Activated CD4-positive, alpha-beta T cell treated with anti-CD3 and anti-CD28 coated beads for 36 hours (primary cell): ENCODE measurements at places on chromosomes 3 and 15. TPM values are rescaled to one million over a fixed set of nuclear protein-coding genes. Genes with fewer than 3 reads are reported as not detected.

GRCh38 chr15:72196409-72197040 lies 1.1 kb downstream of the GRAMD2A start:
- H3K27me3 ChIP-seq, result peaks cover 12% of the 10 kb centered on the region
- H3K36me3 ChIP-seq, result peaks cover 34% of the 10 kb centered on the region
- H3K4me1 ChIP-seq, result peaks cover 13% of the 10 kb centered on the region
- no peak overlapping the region for H3K27ac ChIP-seq

DNA sequence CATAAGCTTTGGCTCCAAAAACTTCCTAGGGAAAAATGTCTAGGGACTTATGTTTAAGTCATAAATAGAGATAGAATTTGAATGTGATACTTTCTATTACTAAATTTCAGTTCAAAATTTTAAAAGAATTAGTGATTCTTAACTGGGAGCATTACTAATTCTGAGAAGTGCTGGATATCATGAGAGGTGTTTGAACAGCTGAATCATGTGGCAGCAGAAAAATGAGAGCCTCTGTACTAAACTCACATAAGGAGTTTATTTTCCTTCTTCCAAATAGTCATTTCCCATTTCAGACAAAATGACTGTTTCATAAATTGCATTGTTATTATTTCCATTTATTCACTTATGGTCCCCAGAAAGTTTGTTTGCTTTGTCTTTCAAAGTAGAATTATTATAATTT lies 62.7 kb downstream of the SLMAP start:
- H3K27me3 ChIP-seq, result no peaks in the 10 kb centered on the region
- no peak overlapping the region for H3K4me3 ChIP-seq
- no peak overlapping the region for H3K27ac ChIP-seq
- H3K4me1 ChIP-seq, result peaks cover 43% of the 10 kb centered on the region
- DNase-seq, result no peak

DNA sequence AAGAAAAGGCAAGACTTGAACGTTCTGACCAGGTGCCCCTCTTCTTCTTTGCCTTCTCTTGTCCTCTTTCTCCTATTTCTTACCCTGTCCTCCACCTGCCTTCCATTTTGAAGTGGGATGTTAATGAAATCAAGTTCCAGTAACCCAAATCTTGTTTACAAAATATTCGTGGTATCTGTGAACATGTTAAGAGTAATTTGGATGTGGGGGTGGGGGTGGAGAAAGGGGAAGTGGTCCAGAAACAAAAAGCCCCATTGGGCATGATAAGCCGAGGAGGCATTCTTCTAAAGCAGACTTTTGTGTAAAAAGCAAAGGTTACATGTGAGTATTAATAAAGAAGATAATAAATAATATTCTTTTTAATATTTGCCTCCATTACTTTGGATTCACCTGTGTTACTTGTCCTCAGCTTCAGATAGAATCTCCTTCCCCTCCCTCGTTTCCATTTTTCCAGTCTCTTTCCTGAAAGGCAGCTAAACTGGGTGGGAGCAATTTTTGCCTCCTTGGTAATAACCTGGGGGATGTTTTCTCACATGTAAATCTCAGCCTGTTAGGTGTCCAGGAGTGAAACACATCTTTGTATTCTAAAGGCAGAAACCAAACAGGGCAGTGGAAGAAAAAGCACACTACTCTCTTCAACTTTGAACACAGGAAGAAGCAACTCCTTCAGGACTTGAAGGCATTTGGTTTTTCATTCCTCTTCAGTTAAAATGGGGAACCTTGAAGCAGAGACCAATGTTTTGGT lies 3.2 kb downstream of the CHST2 start:
- H3K36me3 ChIP-seq, result peaks cover 2% of the 10 kb centered on the region
- H3K4me1 ChIP-seq, result peaks cover 43% of the 10 kb centered on the region
- H3K27ac ChIP-seq, result peak overlapping the region; percentile 27
- no peak for DNase-seq
- H3K27me3 ChIP-seq, result peaks cover 2% of the 10 kb centered on the region

DNA sequence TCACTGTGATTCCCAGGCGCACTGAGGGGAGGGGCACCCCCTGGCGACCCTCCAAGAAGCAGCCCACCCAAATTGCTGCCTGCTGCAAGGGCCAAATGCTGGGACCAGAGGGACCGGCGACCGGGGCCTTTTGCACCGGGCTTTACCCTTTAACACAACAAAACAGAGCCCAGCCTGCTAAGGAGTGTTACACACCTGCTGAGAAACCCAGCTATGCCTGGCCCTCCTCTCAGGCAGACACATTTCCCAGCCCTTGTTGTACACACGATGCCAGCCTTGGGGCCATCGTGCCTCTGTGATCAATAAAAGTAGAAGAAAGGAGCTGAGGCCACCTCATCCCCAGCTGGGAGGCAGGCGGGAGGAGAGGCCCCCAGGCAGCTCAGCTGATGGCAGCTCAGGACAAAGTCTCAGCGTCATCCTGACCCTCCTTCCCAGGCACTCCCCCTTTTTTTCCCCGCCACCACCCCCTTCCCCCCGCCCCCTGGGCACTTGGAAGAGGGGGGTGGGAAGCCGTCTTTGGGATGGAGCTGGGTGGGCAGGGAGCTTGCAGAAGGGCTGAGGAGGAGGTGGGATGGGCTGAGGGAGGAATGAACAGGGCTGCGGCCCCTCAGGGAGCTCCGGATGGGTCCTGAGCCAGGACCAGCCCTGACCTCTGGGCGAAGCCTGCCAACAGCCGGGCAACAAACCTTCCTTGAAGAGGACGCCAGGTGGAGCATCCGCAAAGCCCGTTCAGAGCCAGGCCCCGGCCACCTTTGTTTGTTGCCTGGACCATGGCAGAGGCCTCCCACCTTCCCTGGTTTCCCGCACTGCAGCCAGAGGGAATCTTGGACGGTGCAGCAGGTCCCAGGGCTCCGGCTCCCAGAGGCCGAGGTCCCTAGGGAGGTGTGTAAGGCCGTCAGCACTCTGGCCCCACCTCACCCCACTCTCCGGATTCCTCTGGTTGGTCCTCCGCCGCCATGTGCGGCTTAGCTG lies 45.9 kb upstream of the SEC61A1 start:
- no peak overlapping the region for H3K4me3 ChIP-seq
- no peaks in the 10 kb centered on the region for H3K36me3 ChIP-seq
- H3K4me1 ChIP-seq, result peaks cover 1% of the 10 kb centered on the region
- DNase-seq, result no peak

DNA sequence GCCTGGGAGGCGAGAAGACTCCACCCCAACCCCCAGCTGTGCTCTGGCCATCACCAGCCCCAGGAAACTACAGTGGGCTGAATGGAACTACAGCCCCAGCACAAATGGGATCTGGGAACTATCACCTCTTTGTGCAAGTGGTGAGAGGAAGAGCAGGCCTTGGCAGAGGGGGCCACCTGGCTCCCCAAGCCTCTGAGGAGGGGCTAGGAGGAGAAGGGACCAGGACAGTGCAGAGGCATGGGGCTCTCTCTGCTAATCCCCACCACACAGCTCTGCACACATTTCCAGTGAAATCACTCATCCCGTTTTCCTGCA lies 31.6 kb downstream of the KY start:
- no peaks in the 10 kb centered on the region for H3K36me3 ChIP-seq
- H3K4me1 ChIP-seq, result no peaks in the 10 kb centered on the region
- H3K27ac ChIP-seq, result no peak overlapping the region
- H3K27me3 ChIP-seq, result no peaks in the 10 kb centered on the region

DNA sequence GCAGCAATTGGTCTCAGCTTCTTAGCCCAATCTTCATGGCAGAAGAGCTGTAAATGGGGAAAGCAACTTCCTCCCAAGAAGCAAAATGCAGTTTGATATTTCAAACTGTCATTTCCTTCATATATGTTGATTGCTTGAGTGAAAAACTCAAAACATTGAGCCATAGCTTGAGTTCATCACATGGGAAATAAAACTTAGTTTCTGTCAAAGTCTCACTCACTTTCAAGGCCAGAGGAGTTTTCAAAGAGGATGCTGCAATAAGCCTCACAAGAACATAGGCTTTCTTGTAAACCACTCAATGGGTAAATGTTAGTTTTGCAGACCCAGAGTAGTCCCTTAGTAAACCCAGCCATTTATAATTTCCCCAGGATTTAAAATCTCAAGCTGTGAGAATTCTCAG lies 29.1 kb upstream of the SUCLG2 start:
- peaks cover 35% of the 10 kb centered on the region for H3K4me1 ChIP-seq
- peaks cover 4% of the 10 kb centered on the region for H3K36me3 ChIP-seq
- DNase-seq, result no peak
- no peak overlapping the region for H3K4me3 ChIP-seq
- no peaks in the 10 kb centered on the region for H3K27me3 ChIP-seq

DNA sequence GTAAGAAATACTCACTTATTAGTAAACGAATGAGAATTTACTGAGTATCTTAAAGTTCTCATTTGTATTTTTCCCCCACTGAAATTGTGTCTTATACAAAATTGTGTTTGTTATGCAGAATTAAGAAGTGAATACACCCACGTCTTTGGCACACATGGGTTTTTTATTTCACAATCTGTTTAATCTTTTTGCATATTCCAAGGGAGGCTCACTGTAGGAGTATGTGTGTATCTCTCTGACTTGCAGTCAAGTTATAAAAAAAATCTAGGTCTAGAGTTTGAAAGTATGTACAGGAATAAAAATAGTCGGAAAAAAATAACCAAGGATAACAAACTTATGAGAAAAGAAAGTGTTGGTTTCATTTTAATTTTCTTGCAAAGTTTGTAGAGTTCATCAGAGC lies 255.2 kb downstream of the PDCD6IP start:
- peaks cover 7% of the 10 kb centered on the region for H3K27me3 ChIP-seq
- H3K4me1 ChIP-seq, result peaks cover 9% of the 10 kb centered on the region
- no peak for DNase-seq

DNA sequence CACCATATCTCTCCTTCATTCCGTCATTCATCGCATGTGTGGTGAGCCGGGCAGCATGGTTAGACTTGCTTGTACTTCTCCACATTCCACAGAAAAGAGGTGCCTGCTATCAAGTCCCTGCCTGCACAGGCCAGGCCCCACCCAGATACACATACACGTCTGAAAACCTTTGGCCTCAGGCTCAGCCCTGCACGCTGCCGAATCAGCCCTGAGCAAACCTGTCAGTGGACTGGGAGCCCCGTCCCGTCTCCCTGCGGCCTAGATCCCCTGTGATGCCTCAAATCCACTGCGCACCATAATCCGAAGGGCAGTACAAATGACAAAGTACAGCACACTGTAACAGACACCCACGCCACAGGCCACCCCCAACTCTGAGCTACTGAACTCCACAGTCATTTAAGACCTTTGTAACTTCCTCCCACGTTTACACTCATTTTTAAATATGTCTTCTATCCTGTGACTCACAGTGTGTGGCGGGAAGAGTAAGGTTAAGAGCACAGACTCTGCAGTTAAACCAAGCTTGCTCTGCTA lies 67.1 kb downstream of the MB21D2 start:
- DNase-seq, result peak; percentile 76
- no peak overlapping the region for H3K4me3 ChIP-seq
- peak overlapping the region; percentile 75 for H3K27ac ChIP-seq
- no peaks in the 10 kb centered on the region for H3K36me3 ChIP-seq

DNA sequence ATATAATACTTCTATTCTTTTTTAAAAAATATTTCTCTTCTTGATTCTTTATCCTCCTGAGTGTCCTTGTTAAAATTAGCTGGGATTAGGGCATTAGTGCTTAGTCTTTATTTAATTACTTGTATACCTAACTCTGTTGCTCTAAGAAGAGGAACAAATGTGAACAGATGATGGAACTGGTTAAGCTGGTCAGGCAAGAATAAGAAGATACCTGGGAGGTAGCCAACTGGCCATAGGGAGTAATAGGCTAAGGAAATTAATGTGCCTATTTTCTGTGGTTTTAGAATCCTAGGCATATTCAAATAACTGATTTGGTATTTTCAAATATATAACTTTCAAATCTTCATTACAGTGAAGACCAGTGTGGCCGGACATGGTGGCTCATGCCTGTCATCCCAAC lies 54.4 kb downstream of the EIF3J start:
- no peak overlapping the region for H3K4me3 ChIP-seq
- peaks cover 13% of the 10 kb centered on the region for H3K4me1 ChIP-seq
- no peaks in the 10 kb centered on the region for H3K27me3 ChIP-seq
- H3K27ac ChIP-seq, result no peak overlapping the region

DNA sequence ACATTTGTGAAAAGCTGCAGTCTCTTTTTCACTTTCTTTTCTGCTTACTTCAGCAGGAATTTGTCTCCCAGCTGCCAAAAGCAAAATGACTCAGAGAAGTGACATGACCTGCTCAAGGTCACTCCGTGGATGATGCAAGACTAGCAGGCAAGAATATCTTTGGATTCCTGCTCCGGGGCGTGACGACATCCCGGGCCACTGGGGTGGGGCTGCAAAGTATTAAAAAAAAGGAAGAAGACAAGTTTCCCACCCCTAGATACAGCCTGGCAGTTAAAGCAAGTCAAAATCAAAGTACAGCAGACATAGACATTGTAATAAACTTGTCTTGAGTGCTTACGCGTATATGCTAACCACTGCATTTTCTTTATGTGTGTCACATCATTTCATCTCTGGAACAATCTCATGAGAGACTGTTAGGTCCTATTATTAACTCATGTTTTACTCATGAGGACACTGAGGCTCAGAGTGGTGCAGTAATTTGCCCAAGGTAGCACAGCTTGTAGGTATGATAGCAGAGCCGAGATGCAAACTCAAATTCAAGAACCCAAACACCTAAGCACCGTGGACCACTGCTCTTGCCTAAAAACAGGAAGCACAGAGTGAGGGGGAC lies 485.2 kb upstream of the PROK2 start:
- peak overlapping the region; percentile 69 for H3K27ac ChIP-seq
- H3K27me3 ChIP-seq, result peaks cover 3% of the 10 kb centered on the region
- no peaks in the 10 kb centered on the region for H3K36me3 ChIP-seq

- no peak overlapping the region for H3K27ac ChIP-seq
- peaks cover 4% of the 10 kb centered on the region for H3K36me3 ChIP-seq
- DNase-seq, result no peak
- peaks cover 4% of the 10 kb centered on the region for H3K27me3 ChIP-seq
These were observed 4.1 kb upstream of the HEXA start for GRCh38 chr15:72379856-72380430.

GRCh38 chr15:90638201-90638691 lies 78.9 kb upstream of the BLM start:
- H3K4me1 ChIP-seq, result peaks cover 5% of the 10 kb centered on the region
- peaks cover 46% of the 10 kb centered on the region for H3K36me3 ChIP-seq
- H3K27ac ChIP-seq, result no peak overlapping the region
- DNase-seq, result no peak

- no peaks in the 10 kb centered on the region for H3K4me1 ChIP-seq
- peaks cover 2% of the 10 kb centered on the region for H3K27me3 ChIP-seq
- no peaks in the 10 kb centered on the region for H3K36me3 ChIP-seq
- H3K4me3 ChIP-seq, result no peak overlapping the region
- no peak overlapping the region for H3K27ac ChIP-seq
These were observed 13.9 kb downstream of the AADAC start for GRCh38 chr3:151827816-151828215.

The LMOD3 gene
- total RNA-seq, result not detected

The CACNA2D3 gene
- not detected for total RNA-seq

The RARRES1 gene
- not detected for total RNA-seq

The PLCB2 gene
- total RNA-seq, result 67.9 TPM

The ANO10 gene
- 6.9 TPM for total RNA-seq
